ENCODE measurements at places on chromosomes 5 and 9.

DNA sequence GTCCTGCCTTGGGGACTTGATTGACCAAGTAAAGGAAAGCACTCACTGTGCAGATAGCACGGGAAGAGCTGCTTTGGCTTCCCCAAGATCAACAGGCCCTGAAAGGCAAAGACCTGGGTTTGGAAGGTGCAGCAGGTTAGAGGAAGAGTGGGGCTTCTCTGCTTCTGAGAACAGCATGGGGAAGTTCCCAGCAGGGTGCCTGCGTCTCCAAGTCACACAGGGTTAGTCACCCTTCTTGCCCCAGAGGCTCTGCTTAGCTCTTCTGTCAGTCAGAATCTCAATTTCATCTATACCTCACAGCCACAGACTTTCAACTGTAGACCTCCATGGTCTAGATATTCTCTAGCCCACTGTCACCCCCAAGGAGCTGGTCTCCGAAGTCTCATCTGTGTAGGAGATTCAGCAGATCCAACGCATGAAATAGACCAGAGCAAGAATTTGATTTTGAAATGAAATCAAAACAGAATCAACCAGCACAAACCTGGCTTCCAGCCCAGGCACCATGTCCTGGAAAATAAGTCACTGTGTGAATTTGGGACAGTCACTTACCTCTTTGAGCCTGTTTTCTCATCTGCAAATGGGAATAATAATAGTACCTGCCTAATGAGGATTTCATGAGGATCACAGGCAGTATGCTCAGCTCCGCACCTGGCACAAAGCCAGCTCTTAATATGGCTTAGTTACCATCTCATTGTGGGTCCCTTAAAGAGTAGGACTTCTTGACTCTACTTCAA, 64.0 kb downstream of the SFXN1 start:
- no peak for DNase-seq

DNA sequence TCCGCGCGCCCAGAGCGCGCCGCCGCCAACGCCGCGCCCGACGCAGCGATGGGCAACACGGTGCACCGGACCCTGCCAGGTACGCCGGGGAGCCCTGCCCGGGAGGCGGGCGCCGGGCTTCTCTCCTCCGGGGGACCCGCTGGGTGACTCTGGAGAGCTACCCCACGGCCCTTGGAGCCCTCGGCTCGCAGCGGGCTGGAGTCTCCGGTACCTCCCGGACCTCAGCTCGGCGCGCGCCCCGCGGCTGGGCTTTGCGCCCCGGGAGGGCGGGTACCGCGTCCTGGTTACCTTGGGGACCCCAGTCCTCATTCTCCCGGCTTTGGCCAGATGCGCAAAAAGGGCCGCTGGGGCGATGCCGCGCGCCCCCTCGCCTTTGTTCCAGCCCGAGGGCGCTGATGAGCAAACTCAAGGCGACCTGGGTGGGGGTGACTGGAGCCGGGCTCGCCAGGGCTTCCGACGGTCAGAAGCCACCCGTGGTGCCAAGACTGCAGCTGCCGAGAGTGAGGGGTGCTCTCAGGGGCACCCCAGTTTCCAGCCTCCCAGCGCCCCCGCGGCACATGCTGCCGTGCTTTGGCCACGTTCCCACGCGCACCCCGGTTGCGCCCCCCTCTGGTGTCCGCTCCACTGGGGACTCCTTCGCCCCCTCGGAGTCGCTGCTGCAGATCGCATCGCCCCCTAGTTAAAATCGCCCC, 442 bp downstream of the NEURL1B start:
- DNase-seq: no peak

GRCh38 chr5:107313098-107313497, 357.6 kb downstream of the EFNA5 start:
- no peak for DNase-seq

- no peak for DNase-seq
Measured at GRCh38 chr5:84816746-84817547, 432.3 kb upstream of the EDIL3 start.

DNA sequence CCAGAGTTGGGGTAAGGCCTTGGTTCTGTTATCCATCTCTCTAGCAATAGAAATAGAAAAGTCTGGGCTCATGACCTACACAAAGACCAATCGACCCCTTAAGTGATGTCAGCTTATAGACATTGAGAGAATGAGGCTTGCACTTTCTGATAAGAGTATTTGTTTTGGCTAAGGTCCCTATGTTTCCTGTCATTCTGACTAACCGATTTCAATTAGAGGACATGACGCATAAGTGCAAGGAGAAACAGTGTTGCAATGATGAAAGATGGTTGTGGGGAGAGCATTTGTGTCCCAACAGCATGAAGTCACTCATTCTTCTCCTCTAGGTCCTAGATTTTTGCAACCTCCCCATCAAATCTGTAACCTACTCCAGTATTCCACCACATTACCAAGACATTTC, 255.1 kb downstream of the MAT2B start:
- DNase-seq: no peak

- DNase-seq: no peak
Measured at GRCh38 chr9:37046683-37047082, 12.6 kb upstream of the PAX5 start.

- DNase-seq: no peak
Measured at GRCh38 chr9:135612981-135613910, 26.1 kb downstream of the GLT6D1 start.

- no peak for DNase-seq
Measured at GRCh38 chr9:117116084-117116483, 298.8 kb downstream of the ASTN2 start.

DNA sequence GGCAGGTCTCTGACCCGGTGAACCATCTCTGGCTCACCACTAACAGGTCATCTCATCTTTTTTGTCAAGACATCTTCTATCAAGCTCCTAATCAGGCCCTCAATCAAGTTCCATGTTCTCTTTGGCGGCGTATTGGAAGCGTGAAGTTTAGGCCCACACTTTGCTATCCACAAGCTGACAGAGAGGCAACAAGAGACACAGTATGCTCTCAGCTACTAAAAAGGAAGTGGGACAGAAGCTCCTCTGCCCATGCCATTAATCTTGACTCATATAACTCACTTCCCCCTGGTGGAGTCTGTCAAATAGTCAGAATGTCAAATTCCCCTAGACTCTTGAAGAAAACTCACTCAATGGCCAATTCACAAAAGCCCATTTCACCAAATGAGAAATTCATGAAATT, 77.6 kb upstream of the TMC1 start:
- DNase-seq: no peak

DNA sequence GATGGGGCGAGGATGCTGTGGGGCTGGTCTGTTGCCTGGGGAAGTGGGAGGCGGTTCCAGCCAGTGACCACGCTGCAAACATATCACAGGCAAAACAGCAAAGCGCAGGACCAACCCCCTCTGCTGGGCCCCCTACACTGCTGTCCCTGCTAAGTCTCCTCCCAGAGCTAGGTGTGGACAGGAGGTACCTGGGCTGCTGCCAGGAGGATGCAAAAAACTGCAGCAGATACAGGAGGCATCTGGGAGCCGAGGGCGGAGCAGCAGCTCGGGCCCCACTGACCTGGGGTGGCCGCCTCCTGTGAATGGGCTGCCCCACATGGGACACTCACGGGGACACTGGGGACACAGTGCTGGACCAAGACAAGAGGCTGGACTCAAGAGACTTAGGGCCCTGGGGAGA, 48.0 kb upstream of the PHYKPL start:
- no peak for DNase-seq

GRCh38 chr5:135339189-135339588, 59.8 kb downstream of the MACROH2A1 start:
- no peak for DNase-seq

- DNase-seq: peak; percentile 70
Measured at GRCh38 chr9:14907360-14907685, 2.9 kb downstream of the FREM1 start.

DNA sequence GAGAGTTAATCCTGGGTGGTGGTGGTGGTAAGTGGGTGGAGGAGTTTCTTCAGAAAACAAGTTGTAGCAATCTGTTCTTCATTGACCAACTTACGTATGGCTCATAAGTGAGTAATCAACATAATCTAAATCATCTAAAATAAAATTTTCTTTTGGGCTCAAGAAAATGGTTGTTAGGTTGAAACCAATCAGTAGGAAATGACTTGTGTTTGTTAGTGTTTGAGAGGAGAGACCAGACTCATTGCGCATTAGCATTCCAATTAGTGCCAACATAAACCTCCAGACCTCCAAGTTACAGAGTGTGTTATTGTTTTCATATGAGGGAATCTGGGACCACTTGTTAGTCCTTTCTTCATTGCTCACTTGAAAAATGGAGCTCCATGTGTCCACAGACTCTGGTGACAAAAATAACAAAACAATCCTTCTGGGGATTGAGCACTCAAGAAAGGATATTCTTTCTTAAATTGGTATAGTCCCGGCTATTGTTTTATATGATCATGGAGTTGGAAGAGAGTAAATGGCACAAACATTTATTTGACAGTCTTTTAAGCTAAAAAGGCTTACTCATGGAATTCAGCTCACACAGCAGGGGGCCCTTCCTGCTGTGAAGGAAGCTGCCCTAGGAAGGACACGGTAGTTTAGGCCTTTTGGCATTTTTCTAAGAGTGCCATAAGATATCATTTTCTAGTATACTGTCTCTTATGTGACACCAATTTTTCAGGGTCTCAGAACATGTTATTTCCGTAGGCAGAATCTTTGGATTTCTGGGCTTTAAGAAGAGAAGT, 441.1 kb downstream of the EBF1 start:
- DNase-seq: no peak

- DNase-seq: no peak
Measured at GRCh38 chr5:151474799-151475198, 27.4 kb downstream of the SLC36A1 start.

GRCh38 chr5:174057206-174057605, 11.7 kb downstream of the NSG2 start:
- no peak for DNase-seq

DNA sequence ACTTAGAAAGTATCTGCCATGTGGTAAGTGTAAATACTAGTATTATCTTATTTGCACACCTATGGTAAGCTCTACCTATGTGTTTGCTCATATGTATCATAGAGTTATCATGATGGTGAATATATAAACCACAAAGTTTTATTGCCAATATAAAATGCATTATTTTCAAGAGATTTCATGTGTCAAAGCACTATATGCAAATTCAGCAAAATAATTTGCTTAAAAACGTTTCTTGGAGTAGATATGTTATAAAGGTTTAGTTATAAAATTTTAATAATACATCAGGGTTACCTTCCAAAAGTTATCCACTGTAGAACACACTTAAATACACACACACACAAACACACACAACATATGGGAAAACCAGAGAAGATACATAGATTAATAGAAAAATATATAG, 1431.7 kb upstream of the C9orf72 start:
- no peak for DNase-seq

- no peak for DNase-seq
Measured at GRCh38 chr9:127778280-127779135, at the start of gene SH2D3C. SH2D3C (minus strand) TSS chr9:127778666; CDS start chr9:127778627, 39 bp downstream.

GRCh38 chr5:133809801-133810200, 158.6 kb downstream of the C5orf15 start:
- no peak for DNase-seq

DNA sequence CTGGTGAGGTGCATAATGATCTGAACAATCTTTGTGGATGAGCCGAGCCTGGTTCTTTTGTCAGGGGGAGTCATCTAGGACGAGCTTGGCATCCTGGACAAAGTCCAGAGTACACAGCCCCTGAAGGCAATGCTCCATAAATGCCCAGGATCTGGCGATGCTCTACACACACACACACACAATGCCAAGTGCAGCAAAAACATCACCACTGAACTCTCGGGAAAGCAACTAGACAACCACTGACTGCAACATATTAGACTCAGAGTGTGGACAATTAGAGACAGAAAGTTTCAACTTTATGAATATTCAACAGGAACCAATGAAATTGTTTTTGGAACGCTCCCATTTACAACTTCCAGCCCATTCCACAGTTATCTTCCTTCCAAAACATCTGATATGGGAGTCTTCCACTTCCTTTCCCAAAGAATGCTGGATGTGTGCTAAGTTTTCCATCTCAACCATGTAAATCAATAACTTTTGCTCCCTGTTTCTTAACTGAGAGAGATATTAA, 227.6 kb upstream of the ANKRD55 start:
- DNase-seq: no peak

GRCh38 chr9:76026796-76027195, 136.3 kb downstream of the PCSK5 start:
- no peak for DNase-seq

Data from NCI-H2227 treated with DMSO at 0.1 percent for 48 hours (cell line).